ENCODE measurements at places on chromosomes 5 and 9. TPM values are rescaled to one million over a fixed set of nuclear protein-coding genes. Genes with fewer than 3 reads are reported as not detected.

DNA sequence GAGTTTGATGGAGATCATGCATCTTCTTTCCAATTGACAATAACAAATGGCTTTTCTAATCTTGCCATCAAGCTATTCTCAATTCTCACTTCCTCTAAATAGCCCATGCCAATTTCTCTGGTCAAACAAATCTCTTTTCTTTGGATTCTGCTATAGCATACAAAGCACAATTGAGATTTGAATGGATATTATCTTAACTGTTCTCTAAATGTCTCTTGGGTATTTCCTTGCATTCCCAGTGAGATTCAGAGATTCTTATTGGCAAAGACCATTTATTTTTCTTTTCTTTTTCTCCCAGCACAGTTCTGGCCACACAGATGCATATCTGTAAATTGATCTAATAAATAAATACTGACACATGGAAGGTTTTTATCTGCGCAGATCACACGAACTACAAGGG is at the start of gene OR1N2:
Gene OR1N2, plus strand, starts transcription at position 301 of the 400 bp plus-strand sequence. CDS start 100 bp downstream, outside the sequence.
- DNase-seq: no peak

DNA sequence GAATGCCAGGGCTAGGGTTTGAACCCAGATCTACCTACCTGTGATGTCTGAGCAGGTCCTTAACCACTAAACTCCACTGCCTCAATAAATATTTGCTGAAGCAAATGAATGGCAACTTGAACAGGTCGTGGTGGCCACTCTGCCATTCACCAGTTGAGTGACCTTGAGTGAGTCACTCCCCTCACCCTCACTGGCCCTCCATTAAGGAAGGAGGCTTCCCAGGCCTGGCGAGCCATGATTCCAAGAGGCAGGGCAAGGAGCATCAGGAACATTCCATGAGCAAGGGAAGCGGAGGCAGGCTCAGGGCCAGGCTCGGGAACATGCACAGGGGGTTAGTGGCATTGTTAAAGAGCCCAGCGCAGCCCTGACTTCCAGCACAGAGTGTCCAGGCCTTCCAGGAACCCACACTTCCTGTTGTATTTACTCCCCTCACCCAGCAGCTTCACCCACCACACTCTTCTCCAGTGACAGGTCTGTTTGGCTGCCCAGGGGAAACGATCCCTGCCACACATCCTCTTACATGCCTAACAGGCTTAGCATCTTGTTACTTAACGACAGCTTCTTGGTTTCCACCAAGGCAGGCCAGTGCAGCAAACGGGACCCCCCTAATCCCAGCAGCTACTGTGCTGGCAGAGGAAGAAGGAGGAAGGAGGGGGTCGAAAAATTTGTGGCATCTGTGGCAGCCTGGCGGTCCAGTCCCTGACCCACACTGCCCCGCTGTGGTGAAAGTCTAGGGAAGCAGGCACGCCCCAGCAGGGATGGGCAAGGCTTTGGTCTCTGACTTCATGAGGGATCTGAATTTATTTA is 43.7 kb upstream of the TTC1 start:
- peak; percentile 20 for DNase-seq

DNA sequence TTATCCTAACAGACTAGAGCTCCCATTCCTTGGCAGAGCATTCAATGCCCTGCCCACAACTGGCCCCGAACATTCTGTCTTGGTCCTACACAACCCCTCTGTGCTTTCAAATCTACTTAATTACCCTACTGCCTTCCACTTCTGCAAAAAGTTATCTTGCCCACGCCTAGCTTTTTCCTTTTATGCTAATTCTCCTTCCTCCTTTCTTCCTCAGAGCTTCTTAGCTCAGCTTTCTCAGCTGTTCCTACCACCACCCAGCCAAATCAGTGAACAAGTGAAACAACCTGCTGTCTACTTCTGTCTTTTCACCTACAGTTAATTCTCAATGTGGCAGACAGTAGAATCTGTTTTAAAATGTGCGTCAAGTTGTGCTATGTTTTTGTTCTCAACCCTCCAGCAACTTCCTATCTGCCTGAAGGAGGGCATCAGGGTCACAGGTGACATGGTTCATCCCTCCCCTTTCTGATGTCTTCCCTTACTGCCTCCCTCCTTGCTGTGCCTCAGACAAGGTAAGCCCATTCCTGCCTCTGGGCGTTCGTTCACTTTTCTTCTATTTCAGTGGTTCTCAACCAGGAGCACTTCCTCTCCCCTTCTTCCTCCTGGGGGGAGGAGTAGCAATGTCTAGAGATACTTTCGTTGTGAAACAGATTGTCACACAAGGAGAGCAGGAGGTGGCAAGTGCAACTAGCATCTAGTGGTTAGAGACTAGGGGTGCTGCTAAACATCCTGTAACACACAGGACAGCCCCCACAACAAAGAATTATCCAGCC is 1.3 kb upstream of the REEP5 start:
- no peak for DNase-seq

DNA sequence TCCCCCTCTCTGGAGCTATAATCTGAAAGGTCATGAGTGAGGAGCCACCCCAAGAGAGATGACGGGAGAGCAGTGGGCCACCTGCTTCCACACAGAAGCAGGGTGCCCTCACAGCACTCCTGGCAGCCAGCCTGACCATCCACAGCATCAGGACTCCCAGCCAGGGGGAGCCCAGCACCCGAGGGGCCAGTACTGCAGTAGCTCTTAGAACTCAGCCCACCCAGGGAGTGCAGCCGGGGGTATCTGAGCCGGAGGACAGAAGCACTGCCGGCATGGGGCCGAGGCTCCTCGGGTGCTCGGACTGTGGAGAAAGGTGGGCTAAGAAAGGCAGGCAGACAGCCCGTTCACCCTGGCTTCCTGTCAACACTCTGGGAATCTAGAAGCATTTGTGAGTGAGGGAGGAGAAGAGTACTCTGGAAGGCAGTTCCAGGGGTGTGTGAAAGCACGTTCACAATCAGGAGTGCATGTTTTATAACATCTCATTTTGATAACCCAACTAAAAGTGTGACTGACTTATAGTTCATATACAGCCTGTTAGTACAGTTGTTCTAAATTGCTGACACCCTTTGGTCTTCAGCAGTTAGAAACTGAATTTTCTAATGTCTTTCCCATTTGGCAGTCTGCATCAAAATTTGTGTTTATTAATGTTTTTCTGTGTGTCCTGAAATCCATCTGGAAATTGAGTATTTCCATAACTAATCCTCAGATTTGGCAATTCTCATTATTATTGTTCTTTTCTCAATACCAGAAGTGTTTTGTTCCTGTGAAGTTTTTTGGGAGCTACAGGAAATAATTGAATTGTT is 25.9 kb upstream of the ASPN start:
- no peak for DNase-seq

GRCh38 chr5:118139361-118139760 is 849.0 kb downstream of the DTWD2 start:
- no peak for DNase-seq

DNA sequence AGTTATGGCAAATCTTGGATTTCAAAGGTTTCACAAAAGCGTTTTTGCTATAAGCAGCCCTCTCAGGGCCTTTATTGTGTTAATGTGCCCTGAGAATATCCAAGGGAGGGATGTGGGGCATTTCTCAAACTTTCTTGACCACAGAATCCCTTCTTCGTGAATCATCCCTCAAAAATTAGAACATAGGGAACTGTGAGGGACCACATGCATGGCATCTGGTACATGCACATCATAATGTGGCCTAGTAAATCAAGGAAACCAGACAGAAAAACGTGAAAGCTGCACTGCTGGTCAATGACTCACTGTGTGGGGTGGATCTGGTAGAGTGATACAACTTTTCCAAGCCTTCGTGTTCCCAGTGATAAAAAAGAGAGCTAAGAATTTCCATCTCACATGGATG is 22.4 kb downstream of the DDX31 start:
- DNase-seq: no peak

CEL gene
- total RNA-seq: 0.19 TPM

SPATA31C1 gene
- total RNA-seq: not detected

RAB3C gene
- total RNA-seq: not detected

SIT1 gene
- 11.0 TPM for total RNA-seq

DNA sequence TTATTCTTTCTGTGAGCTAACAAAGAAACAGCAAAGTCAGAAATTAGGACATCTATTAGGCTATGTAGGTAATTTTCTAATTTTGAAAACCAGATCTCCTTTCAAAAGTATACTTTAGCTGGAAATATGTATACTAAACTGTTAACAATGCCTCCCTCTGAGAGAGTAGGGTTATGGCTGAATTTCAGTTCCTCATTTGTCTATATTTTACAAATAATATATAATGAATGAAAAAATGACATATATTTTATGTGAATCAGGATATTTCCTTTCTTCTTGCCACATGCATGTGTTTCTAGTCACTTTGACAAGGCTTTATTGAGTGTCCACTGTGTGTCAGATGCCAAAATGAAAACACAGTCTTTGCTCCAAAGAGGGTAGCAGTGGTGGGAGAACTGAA is 15.4 kb downstream of the HACD4 start:
- DNase-seq: no peak

COMMD10 gene
- 18.8 TPM for total RNA-seq

GRCh38 chr5:133457439-133458355 is 154.6 kb downstream of the FSTL4 start:
- no peak for DNase-seq

DNA sequence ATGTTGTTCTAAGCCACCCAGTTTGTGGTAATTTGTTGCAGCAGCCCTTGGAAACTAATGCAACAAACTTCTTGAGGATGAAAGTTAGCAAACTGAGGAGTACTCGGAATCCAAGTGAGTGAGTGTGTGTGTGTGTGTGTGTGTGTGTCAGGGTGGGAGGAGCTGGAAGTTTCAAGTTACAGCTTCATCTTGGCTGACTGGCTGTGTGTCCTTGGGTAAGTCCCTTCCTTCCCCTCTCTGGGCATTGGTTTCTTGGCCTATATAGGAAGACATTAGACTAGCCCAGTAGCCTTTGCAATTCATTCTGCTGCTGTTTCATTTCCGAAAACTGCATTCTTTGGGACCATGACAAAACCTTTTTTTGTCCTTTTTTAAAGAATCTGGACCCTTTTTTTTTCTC is 157.2 kb downstream of the MELK start:
- no peak for DNase-seq

PTGES gene
- 0.22 TPM for total RNA-seq

- DNase-seq: peak; percentile 51
Measured at GRCh38 chr9:4666042-4666699, at the start of gene SPATA6L. Gene SPATA6L (minus strand): TSS chr9:4666480. CDS start chr9:4666250, 230 bp downstream.

GALT gene
- total RNA-seq: 64.7 TPM

TXNDC8 gene
- total RNA-seq: not detected

MEF2C gene
- total RNA-seq: 1.6 TPM

AHRR gene
- total RNA-seq: 0.22 TPM

DNA sequence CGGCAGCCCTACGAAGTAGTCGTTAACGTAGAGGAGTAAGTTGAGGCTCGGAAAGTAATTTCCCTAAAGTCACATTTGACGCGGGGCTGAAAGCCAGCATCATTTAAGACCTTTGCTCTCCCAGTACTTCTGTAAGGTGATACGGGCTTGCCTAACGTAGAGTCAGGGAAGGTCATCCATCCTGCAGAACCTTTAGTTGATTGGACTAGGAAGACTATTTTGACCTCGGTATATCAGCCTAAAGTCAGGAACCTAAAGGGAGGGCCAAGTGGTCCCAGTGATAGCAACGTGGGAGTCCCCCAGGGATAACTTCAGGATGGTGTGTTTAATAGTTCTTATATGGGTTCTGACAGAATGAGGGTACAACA is 657 bp downstream of the NUP214 start:
- DNase-seq: no peak

DNA sequence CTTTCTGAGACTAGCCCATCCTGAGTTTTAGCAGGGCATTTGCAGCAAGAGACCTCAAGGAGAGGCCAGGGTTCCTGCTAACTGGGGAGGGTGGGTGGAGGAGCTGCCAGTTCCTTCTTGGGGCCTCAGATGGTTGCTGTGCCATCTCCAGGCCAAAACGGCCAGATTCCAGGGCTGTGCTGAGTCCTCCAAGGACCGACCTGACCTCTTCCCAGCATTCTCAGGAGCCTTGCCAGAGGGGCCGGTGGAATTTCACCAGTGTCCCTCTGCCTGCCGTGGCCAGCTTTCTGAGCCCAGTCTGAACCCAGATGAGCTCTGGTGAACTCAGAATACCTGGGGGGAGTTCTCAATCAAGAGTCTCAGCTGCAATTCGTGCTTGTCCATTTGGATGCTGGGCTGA is 54.3 kb downstream of the TSTD2 start:
- DNase-seq: no peak

BRIX1 gene
- 34.9 TPM for total RNA-seq

DNA sequence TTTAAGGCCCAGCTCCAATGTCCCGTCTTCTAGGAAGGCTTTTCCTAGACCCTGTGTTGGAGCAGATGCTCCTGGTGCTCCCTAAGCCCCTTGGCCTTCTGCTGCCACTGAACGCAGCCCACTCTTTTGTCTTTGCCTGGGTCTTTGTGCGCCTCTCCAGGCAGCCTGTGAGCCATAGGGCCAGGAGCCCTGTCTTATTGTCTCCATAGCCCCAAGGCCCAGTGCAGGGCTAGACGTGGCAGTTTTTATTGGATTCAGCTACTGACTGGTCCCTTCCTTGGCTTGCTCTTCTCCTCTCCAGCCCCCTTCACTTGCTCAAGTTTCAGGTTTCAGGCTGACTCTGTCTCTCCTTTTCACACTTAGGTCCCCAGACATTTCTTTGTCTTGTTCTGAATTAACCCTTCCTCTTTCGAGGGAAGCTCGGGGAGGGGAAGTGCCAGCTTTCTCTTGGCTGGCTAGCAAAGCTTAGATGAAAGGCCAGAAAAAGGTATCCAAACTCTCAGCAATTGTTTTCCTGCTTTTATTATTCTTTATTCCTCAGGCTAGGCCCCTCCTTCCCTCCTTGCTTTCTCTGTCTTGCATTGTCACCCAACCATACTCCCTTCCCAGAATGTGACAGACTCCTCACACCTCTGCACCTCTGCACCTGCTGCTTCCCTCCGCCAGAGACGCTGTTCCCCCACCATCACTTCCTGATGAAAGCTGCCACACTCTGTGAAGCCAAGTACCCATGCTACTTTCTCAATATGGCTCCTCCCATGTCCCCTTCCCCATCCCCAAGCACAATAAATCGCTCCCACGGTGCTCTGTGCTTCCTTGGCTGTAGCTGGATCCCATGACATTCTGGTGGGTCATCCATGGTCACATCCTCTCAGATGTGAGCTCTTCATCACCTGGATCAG is 101.6 kb upstream of the CPEB4 start:
- DNase-seq: no peak

DNA sequence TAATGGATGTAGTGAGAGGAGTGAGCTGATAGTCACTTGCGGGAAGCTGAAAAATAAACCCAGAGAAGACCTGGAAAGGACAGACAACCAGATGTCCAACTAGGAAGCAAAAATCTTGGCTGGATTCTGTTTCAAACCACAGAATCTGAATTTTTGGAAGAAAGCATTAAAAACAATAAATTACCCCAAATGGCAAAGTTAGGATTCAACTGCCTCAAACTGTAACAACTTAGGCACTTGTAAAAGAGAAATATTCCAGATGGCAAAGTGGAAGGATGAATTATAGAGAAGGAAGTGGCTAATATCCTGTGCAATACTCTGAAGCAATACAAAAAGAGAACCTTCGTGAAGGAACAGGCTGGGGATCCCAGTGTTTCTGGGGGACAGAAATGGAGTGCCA is 46.8 kb upstream of the SLIT3 start:
- DNase-seq: no peak

SH3PXD2B gene
- total RNA-seq: 0.03 TPM

SHOC1 gene
- not detected for total RNA-seq

SCGB3A2 gene
- total RNA-seq: not detected

Measured in CD8-positive, alpha-beta T cell (primary cell).